ENCODE measurements at places on chromosomes 5 and 9. TPM values are rescaled to one million over a fixed set of nuclear protein-coding genes. Genes with fewer than 3 reads are reported as not detected.

- peak; percentile 50 for DNase-seq
Observed at GRCh38 chr5:9156282-9156681, 389.6 kb downstream of the SEMA5A start.

DNA sequence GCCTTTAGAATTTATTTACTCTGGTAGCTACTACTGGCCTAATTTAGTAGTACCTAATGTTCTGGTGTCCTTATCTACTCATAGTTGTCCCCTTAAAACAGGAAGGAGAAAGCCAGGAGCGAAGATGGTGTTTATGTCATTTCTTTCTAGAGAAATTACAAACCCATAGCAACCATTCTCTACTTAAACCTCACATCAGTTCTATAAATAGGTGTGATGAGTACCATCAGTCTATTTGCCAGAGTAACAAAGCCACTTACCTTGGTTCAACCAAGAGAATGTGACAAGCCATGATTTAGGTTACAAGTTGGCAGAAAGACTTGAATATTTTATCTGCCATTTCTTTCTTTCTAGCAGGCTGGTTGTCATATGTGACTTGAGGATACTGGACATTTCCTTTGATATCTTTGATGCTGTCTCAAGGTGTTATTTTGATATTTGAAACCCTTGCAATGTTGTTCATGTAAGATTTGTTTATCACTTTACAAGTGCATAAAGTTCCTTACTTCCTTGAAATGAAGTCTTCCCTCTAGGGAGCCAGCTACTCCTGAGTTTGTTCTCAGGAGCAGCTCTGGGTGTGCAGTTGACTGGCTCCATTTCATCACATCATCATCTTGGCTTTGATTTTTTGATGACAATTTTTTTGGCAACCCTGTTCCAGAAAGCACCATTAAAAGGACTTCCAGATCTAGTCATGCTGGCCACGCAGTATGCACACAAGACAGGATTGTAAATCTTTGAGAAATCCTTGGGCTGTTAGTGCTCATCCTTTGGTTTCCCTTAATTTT is 286.8 kb downstream of the ARHGAP26 start:
- no peak for DNase-seq

GRCh38 chr5:152465140-152465539 is 60.1 kb upstream of the NMUR2 start:
- DNase-seq = peak; percentile 22

GRCh38 chr5:159880676-159881075 is 35.6 kb upstream of the ADRA1B start:
- DNase-seq = no peak

DNA sequence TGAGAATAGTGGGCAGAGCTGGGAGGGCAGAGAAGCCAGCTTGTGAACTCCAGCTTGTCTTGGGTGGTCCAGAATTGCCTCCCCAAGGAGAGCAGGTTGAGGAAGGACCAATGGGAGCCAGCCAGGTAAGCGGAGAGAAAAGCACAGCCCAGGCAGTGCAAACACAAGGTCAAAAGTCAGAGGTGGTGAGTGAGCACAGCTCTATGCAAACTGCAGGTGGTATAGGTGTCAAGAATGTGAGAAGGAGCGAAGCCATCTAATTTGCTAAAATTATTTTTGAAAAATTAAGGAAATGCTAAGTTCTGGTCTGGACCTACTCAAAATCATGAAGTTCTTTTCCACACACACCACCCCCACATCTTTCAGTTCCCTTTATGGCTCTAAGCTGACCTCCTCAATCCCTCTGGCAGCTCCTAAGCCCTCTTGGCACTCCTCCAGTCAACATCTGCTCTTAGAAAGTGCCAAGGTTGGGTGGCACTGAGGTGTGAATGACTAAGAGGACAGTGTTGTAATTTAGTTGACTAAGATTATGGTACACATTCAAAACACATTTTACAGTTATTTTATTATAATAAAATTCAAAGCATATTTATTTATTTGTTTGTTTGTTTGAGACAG is 6.6 kb upstream of the OTULINL start:
- no peak for DNase-seq

GRCh38 chr5:124755565-124755964 is 9.1 kb upstream of the ZNF608 start:
- DNase-seq = peak; percentile 73

DNA sequence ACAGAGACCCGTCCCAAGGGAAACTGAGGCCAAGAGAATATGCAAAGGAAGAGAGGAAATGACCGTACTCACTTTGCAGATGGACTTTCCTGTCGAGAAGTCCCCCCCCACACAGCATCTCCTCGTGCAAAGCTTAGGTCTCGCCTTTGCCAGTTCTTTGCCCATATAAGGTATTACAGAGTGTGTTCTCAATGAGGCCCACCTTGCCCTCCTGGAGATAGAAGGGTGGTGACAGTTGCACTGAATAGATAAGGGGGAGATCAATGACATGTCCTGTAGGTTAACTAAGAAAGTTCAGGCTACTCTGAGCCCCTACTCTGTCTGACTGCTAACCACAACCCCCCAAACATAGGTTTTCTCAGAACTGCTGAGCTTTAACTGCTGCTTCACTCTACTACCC is 68.2 kb upstream of the SPTLC1 start:
- no peak for DNase-seq

GRCh38 chr5:54745599-54745998 is 228.0 kb downstream of the SNX18 start:
- DNase-seq = no peak

The NDFIP1 gene
- 25.5 TPM for polyA plus RNA-seq

The RARS1 gene
- 53.5 TPM for polyA plus RNA-seq

DNA sequence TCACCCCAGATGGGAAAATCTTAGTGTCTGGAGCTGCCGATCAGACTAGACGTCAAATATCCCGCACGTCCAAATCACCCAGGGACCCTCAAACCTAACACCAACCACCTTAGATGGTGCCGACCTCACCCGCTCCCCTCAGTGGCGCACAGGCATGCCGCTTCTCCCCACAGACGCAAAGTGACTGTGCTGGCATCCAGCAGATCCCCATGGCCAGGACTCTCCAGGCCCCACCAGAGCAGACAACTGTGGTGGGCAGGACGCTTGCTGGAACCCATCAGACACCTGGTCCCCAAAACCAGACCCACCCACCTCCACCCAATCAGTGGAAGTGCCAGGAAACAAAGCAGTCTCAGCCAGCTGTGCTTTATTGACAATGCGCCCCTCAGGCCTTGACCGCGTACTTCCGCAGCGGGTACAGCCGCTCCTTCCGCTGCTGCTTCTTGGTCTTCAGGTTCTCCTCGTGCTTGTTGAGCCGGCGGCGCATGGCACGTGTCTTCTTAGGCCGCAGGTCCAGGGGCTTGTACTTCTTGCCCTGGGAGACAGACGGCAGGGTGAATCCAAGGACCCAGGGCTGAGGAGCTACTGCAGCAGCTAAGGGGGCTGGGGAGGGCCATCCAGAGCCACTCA is 4.1 kb downstream of the RPL35 start:
- no peak for DNase-seq

The C5orf58 gene
- not detected for polyA plus RNA-seq

The ERGIC1 gene
- 111 TPM for polyA plus RNA-seq

- no peak for DNase-seq
Observed at GRCh38 chr5:15252331-15252730, 247.6 kb upstream of the FBXL7 start.

DNA sequence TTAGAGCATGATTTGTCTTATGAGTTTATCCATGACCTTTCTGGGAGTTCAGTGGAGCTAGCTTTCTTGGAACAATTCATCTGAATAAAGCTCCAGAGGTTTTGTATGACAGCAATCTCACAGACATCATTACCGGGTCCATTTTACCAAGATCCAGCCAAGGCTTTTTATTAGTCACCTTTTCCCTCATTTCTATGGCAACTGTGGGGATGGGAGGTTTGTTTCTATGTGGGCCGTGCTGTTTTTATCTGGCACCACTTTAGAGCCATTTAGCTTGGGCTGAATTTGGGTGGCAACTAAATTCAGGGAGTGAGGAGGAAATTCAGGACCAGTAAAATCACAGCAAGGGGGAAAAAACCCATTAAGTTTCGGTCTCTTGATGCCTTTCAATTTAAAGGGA is 245.7 kb downstream of the NSG2 start:
- no peak for DNase-seq

The SLC46A2 gene
- polyA plus RNA-seq = not detected

The NPR3 gene
- 35.8 TPM for polyA plus RNA-seq

DNA sequence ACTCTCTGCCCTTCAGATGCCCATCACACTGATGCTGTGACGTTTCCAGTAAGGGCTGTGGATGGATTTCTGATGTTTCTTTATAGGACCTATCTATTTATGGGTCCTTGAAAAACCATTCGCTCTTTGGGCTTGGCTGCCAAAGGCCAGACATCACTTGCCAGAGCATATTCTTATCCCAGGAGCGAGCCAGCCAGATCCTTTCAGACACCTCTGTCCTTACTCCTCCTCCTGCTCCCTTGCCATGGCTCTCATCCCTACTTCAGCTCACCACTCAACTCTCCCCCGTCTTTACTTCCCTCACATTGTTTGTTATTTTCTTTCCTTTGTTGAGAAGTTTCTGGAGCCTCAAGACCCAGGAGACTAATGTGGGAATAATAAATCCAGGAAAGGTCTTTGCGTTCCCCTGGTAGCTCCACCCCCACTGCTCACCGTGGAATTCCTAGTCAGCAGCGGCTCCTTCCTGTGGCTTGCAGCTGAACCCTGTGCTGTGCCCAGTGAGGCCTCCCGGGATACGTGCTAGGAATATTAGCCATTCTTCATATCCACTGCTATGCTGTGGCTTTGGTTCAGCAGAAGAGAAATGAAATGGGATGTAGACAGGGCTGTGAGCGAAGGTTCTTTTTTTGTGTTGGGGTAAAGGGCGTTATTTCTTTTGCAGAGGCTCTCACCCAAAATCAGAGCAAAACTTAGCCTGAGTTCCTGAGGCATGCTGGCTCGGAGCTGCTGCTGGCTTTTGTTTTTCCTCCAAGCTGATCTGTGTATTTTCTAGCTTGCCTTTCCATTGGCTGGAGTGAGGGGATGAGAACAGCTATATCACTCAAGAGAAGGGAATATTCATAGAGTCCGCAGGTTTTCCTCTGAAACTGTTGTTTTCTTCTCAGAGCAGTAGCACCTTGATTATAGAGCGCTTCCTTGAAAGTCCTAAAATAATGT is 171.1 kb downstream of the SAXO1 start:
- DNase-seq = no peak

GRCh38 chr5:154881986-154882385 is 23.6 kb downstream of the CNOT8 start:
- no peak for DNase-seq

- no peak for DNase-seq
Observed at GRCh38 chr9:127143920-127144465, 21.6 kb upstream of the ANGPTL2 start.

The RALGPS1 gene
- polyA plus RNA-seq = 3.9 TPM

The ANKRD18A gene
- 0.02 TPM for polyA plus RNA-seq

The PCDHB10 gene
- 1.4 TPM for polyA plus RNA-seq

- DNase-seq = no peak
Observed at GRCh38 chr9:129201289-129201688, 23.2 kb upstream of the IER5L start.

GRCh38 chr5:149936700-149937091 is 7.9 kb downstream of the PDE6A start:
- DNase-seq = no peak

The HAVCR1 gene
- polyA plus RNA-seq = not detected

The HTR1A gene
- polyA plus RNA-seq = not detected

The ROR2 gene
- polyA plus RNA-seq = 0.34 TPM

The ALDH7A1 gene
- 44.5 TPM for polyA plus RNA-seq

- no peak for DNase-seq
Observed at GRCh38 chr5:173645890-173646574, 29.6 kb upstream of the BOD1 start.

The TENT4A gene
- 6.0 TPM for polyA plus RNA-seq

Measured in SK-N-SH (cell line).